ENCODE measurements at places on chromosomes 1 and 21. TPM values are rescaled to one million over a fixed set of nuclear protein-coding genes. Genes with fewer than 3 reads are reported as not detected.

The FAAH gene
- total RNA-seq, result 30.9 TPM

The PRR9 gene
- total RNA-seq, result not detected

The TTLL10 gene
- not detected for total RNA-seq

The AMY2B gene
- total RNA-seq, result 25.4 TPM

The KLHL20 gene
- 31.9 TPM for total RNA-seq

The ARID1A gene
- 64.3 TPM for total RNA-seq

GRCh38 chr1:55048453-55049270 lies 9.3 kb downstream of the PCSK9 start:
- DNase-seq, result no peak

GRCh38 chr1:179369751-179370341 lies 4.1 kb downstream of the AXDND1 start:
- DNase-seq, result no peak

- no peak for DNase-seq
Measured at GRCh38 chr21:36524477-36524876, 44.6 kb upstream of the CLDN14 start.

GRCh38 chr1:41315146-41315822 lies 46.0 kb upstream of the FOXO6 start:
- DNase-seq, result no peak

GRCh38 chr1:32205401-32206370 lies at the start of gene IQCC:
TSS of gene IQCC (plus strand) at chr1:32205671. CDS start at chr1:32205682, 11 bp downstream.
- DNase-seq, result peak; percentile 95

GRCh38 chr1:111735858-111736544 lies 3.2 kb downstream of the INKA2 start:
- no peak for DNase-seq

GRCh38 chr21:28832013-28832714 lies 160.5 kb downstream of the LTN1 start:
- no peak for DNase-seq

DNA sequence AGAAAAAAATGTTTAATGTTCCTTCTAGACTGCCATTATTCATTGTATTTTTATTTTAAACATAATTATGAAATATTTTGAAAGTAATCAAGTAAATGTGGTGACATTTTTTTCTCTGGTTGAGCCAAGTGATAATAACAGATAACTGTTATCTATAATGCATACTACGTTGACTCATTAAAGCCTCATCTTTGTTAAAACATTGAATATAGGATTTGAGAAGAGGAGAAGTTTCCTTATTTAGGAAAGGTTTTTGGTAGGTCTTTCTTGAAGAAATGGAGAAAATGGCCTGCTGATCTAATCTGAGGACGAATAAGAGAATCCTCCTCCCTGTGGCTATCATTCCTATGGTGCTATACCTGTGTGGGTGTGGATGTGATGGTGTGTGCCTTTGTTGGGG lies 89.0 kb downstream of the NFIA start:
- DNase-seq, result no peak

- DNase-seq, result peak; percentile 84
Measured at GRCh38 chr1:203480525-203481084, 5.0 kb downstream of the PRELP start.

DNA sequence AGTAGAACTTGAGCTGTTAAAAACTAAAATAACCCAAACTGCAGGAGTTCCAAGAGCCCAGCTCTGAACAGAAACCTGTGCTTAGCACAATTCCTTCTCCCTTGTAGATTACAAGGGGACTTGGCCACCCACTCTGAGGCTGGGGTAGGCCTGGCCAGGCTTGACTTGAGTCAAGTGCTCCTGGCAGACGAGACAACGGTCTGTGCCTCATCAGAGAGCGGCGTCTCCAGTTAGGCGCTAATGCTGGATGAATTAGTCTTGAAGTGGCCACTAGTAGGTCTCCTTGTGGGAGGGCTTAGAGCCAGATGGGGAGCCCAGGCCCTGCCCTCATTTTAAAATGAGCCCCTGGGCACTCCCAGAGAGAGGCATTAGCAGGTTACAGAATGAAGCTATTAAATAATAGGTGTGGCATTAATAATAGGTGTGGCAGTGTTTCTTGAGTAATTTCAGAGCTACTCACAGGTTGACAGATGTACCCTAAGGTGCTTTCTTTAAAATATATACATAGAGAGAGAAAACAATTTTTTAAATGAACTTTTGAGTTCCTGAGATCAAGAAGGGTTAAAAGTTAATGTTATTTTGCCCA lies 1.1 kb downstream of the EEIG2 start:
- peak; percentile 66 for DNase-seq

- peak; percentile 65 for DNase-seq
Measured at GRCh38 chr1:183932412-183932811, 105.1 kb downstream of the COLGALT2 start.

- peak; percentile 43 for DNase-seq
Measured at GRCh38 chr1:7348073-7348472, 423.0 kb upstream of the VAMP3 start.

DNA sequence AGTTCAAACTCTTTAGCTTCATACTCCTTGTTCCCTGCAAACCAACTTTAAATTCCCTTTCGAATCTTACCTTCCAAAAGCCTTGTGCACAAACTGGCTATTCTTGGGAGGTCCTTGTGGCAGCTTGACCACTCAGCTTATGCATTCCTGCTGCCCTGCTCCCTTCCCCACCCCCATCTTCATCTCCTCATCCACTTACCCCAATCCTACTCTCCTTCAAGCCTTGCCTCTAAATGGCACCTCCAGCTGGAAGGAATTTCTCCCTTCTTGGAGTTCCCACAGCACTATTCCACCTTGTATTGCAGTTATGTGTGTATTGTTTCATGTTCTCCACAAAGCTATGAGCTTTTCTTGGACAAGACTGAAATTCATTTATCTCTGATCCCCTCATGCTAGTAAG lies 15.3 kb upstream of the DIRAS3 start:
- DNase-seq, result no peak

DNA sequence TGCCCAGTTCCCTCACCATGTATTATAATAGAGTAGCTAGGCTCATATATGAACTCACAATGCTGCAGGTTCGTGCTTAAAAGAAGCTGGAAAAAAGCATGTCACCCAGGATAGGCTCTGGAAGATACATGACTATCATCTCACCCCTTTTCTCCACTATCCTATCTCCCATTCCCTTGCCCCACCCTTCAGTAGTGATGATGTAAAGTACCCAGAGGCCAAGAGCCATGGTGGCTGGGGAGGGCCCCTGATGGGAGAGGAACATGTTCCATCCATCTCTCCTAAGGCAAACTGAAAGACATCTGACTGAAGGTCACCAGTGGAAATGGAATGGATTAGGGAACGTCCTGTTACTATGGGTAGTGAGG lies 20.3 kb upstream of the RBBP5 start:
- DNase-seq, result no peak

DNA sequence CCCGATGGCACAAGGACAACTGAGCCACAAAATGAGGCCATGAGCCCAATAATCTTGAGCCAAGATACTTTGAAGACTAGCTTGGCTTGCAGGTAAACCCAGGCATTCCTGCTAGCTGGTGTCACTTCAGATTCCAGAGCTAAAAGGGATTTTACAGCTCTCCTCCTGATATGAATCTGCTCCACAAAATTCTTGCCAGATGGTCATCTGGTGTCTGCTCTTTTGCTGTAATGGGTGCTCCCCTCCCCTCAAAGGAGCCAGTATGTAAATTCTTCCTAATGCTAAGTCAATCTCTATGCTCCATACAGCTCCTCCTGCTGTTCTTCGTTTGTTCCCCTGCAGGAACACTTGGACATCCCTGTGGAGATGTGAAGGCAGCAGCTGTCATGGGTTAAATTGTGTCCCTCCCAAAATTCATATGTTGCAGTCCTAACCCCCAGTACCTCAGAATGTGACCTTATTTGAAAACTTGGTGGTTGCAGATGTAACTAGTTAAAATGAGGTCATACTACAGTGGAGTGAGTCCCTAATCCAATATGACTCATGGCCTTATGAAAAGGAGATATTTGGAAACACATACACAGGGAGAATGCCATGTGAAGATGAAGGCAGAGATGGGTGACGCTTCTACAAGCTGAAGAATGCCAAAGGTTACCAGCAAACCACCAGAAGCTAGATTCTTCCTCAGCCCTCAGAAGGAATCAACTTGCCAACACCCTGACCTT lies 180.6 kb upstream of the PALMD start:
- DNase-seq, result no peak

DNA sequence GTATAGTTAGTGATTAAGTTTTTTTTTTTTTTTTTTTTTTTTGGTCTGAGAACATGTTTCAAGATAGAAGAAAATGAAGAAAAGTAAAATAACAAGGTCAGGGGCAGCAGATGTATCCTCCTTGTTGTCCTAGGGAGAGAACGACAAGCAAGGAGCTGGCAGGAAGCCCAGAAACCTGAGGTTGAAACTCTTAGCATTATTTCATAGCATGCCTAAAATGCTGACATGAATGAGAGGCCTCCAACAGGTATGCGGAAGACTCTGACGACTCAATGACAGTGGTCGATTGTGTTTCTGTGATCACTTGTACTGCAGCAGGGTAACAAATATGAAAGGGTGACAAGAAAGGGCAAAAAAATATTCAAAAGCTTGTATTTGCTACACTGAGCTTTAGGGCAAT lies 415.9 kb downstream of the PLA2G4A start:
- no peak for DNase-seq

GRCh38 chr1:95903060-95903459 lies 669.0 kb downstream of the RWDD3 start:
- no peak for DNase-seq

DNA sequence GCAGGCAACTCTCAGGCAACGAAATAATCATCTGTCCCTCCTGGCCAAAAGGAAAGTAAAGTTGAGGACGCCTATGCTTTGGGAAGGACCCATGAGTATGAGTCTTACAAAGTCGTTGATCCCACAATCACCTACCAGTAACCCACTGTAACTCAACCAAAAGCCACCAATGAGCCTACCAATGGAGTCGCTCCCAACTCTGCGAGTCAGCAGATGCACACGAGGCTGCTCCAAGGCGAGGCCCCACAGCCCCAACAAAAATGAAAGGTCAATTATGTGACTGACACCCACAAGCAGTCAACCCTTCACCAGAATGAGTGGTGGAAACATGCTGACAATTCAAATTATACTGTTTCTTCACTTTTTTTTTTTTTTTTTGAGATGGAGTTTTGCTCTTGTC lies 12.0 kb downstream of the SETD4 start:
- DNase-seq, result no peak

Measured in upper lobe of right lung (tissue), 1 donor.